Hindlimb muscle (tissue), 1 donor: ENCODE measurements at places on chromosomes 5 and 9. TPM values are rescaled to one million over a fixed set of nuclear protein-coding genes. Genes with fewer than 3 reads are reported as not detected.

Gene RNF183
- polyA plus RNA-seq, result not detected

DNA sequence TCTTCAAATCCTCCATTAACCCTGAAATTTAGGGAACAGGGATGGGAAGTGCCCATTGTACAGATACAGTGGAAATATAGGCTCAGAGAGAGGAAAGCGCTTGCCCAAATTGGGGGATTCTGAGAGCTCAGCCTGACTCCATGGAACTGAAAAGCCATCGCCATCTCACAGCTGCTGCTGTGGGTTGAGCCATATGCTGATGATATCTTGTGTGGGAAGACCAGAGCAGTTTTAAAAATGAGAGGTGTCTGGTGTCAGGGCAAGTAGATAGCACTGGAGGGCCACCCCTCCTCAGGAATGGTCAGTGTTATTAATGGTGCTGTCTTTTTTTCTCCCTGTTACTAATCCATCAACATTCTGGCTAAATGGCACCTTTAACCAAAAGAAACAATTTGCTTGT lies 50.9 kb upstream of the C5orf58 start:
- DNase-seq, result no peak

Gene SPINK4
- polyA plus RNA-seq, result 0.52 TPM

DNA sequence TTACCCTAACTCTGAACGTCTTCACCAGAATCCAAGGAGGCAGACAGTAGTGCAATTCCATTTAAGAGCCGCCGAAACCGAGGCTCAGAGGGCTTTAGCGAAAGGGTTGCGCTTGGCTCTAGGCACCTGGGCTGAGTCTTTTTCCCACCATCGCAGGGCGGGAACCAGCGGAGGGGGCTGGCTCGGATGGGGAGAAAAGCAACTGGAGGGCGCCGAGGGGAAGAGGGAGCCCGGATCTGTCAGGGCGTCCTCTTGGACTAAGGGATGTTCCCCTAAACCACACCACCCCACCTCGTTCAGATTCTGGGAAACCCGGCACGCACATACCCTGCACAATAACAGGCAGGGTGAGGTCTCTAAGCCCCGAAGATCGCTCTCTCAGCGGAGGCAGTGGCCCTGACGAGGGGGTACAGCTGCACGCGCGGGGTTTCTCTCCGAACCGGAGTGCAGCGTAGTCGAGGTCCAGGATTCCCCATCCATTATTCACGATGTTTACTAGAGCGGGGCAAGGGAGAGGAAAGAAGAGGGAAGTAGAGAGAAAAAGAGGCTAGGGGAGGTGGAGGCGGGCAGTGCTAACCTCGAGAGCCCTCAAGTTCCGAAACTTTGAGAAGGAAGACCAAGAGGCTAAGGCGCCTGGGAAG lies 1.3 kb upstream of the POU4F3 start:
- no peak for DNase-seq

DNA sequence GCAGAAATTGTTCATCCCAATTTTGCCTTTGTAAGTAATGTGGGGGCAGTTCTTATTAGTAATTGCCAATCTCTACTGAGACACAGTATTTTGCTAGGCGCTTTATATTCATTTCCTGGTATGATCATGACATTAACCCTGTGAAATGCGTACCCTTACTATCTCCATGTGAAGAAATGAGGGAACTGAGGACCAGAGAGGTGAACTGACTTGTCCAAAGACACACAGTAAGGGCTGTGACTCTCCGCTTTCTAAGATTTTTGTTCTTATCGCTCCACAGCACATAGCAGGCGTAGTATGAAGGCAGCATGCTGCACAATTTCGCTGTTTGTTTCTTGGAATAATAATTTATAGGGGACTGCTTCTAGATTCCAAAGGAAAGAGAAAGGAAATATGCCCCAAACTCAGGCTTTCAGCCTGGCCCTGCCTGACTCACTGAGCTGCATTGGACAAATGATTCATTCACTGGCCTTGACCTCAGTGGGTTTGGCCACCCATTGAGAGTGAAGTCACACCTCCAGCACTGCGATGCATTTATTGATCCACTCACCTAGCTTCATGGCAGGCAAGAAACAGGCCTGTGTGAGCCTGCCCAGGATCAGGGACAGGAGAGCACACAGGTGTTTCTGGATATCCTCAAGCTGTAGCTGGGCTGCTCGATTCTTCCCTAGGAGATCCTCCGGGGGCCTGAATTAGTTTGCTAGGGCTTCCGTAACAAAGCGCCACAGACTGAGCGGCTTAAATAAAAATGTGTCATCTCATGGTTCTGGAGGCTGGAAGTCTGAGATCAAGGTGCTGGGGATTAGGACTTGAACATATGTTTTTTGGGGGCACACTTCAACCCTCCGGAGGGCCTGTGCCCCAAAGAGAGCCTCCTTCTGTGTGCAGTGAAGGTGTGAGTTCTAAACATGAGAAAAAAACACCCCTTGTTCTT lies 7.2 kb upstream of the DUSP1 start:
- DNase-seq, result no peak

DNA sequence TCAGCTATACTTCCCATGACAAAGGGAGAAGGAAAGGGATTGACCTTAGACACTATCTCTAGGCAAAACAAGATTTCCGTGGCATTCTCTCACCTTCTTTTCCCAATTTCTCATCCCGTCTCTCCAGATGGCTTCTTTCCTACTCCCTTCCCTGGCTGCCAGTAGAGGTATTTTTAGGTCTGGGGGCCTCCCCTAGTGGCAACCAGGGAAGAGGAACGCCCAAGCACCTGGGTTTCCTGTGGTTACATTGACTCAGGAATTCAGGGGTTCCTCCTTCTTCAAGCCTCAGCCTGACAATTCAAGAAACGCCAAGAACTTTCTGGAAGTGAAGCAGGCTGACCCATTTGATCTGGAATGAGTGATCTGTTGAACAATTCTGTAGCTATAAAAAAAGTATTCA lies 111.5 kb upstream of the OSMR start:
- DNase-seq, result no peak
